ENCODE measurements at places on chromosomes 16 and 17.

DNA sequence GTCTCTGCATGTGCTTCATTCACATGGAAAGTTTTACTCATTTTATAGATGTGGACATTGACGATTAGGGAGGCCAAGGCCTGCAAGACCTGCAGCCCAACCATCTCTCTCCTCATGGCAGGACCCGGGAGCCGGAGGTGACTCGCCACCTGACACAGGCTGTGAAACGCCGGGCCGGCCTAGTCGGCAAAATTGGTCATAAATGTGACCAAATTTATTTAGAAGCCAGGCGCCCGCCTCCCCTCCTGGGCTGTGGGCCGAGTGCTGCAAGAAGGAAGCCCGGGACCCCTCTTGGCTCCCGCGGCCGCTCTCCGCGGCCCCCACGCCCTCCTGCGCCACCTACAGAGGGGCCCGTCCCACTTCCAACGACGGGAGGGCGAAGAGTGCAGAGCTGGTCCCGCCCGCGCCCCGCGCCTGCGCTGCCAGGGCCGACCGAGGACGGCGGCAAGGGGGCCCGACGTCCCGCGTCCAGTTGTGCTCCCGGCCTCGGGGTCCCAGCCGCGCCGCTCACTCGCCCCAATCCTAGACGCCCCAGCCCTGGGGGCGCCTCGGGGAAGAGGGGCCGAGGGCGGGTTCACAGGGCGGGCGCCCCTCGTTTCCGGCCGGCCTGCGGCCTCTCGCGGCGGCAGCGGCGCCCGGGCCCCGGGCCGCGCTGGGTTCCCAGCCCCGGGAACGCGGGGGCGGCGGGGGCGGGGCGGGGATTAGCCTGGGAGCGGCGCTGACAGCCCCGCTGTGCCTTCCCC is 47.5 kb downstream of the WNT3 start:
- DNase-seq, result no peak

GRCh38 chr16:4257646-4258556 is 14.9 kb downstream of the TFAP4 start:
- DNase-seq, result no peak

DNA sequence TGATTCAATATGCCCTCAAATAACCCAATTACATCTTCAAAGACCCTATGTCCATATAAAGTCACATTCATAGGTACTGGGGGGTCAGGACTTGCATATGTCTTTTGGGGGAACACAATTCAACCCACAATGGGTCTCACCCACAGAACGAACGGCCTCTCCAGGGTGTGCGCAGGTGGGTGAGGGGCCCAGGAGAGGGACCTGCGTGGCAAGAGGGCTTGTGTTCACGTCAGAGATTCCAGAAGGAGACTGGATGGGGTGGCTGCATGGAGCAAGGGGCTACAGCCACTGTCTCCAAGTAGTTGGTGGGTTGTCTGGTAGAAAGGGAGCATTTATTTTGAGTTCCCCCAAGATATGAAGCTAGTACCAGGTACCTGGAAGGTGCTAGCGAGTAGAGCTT is 212.2 kb downstream of the SEC14L1 start:
- no peak for DNase-seq

- DNase-seq, result no peak
These were observed 118.4 kb downstream of the CCDC182 start for GRCh38 chr17:57626520-57627210.

DNA sequence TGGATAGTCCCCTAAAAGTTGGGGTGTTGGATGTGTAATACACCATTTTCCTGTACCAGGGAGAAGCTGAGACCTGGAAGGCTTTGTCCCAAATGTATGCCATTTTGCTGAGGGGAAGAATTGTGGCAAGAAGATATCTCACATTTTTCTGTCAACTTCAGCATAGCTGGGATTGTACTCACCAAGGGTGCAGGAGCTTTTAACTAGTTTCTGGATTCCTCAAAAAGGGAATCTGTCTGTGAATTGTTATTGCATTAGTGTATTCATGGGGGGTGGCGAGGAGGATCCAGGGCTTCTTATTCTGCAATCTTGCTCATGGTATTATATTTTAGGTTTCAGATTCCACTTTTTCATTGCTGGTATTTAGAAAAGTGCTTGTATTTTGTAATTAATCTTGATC is 208.2 kb upstream of the MYOCD start:
- no peak for DNase-seq

DNA sequence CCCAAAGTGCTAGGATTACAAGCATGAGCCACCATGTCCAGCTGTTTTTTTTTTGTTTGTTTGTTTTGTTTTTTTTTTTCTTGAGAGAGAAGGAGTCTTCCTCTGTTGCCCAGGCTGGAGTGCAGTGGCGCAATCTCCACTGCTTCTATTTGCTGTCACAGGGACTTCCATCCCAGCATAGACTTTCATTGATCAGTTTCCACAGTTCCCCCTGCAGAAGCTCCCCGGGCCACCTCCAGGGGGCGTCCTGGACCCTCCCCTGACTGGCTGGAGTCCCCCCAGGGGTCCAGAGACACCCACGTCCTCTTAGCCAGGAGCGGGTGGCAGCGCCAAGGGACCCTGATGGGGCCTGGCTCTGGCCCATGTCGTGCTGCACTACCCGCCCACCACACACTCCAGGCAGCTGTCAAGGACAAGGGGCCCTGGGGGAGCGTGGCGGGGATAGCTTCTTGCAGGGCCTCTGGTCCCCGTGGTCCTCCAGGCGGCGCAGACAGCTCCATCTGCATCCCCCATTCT is 3.1 kb upstream of the NPW start:
- DNase-seq, result no peak

- no peak for DNase-seq
These were observed 173.8 kb downstream of the C16orf78 start for GRCh38 chr16:49547448-49547847.

DNA sequence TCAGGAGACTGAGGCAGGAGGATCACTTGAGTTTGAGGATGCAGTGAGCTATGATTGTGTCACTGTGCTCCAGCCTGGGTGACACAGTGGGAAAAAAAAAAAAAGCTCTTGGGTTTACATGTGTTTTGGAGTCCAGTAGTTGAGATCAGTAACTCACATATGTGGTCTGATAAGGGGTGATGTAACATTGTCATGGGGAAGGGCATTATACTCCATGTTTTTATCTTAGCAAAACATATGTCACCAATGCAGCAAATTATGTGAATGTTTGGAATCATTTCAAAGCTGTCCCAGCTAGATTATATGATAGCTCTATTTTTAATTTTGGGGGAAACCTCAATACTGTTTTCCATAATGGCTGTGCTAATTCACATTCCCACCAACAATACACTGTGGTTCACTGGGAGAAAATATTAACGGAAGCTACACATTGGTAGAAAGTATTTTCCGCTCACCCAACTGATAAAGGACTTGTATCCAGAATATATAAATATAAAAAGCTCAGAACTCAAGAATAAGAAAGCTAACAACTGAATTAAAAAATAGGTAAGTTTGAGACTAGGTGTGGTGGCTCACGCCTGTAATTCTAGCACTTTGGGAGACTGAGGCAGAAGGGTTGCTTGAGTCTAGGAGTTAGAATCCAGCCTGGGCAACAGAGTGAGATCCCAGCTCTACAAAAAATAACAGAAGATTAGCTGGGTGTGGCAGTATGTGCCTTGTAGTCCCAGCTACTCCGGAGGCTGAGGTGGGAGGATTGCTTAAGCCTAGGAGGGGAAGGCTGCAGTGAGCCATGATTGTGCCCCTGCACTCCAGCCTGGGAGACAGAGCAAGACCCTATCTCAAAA is 224.1 kb upstream of the TBX2 start:
- no peak for DNase-seq

- DNase-seq, result no peak
These were observed 188.4 kb upstream of the MAF start for GRCh38 chr16:79788949-79789348.

Data from NCI-H748 treated with DMSO at 0.1 percent for 48 hours (cell line).